ENCODE measurements at places on chromosomes 12 and 14.

GRCh38 chr14:81348061-81348460 lies 52.1 kb downstream of the STON2 start:
- DNase-seq = no peak

DNA sequence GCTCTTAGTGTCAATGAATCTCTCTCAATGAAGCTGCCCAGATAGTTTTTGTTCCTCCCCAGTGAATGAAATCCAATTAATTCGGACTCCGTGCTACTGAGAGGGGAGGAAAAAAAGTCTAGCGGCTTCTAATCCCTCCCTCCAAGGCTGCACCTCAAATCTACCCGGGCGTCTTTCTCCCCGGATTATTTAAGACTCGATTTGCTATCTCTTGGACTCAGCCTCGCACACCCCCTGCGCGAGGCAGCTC lies 134 bp downstream of the DUSP6 start:
- DNase-seq = no peak

DNA sequence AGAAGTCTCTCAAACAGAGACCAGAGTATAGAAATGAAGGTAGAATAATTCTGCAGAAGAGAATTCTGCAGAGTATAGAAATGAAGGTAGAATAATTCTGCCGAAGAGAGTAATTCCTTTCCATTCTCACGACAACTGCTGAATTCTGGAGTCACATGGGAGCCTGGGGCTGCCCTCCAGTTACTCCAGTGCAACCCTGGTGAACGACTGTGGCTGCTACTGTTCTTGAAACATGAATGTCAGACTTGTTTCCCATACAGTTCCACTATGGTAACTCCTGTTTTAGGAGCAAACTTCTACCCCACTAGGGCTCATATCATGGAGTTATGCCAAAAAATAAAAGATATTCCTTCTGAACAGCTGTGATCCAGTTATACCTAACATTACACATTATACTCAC lies 164.4 kb downstream of the KICS2 start:
- DNase-seq = no peak

DNA sequence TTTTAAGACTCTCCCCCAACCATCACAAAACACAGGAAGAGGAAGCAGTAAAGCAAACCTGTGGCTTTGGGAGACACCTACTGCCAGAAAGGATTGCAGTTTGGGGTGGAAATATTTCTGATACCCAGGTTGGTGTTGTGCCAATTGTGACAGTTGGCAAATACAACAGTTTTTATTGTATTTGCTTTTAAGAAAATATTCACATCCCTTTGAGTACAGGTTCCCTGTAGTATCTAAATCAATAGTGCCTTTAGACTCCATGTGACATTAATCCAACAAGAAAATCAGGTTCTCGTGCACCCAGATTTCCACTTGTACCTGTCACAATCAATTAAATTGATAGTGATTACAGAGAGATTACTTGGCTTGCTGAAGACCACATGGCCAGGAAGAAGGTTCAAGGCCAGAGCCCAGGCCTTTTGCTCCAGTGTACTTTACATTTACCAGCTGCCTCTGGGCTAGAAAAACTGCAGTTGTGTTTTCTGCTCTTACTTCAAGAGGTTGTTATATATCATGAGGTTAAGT lies 361.2 kb downstream of the ATP23 start:
- DNase-seq = no peak

- no peak for DNase-seq
Measured at GRCh38 chr12:6426882-6427671, 17.7 kb upstream of the CD27 start.

DNA sequence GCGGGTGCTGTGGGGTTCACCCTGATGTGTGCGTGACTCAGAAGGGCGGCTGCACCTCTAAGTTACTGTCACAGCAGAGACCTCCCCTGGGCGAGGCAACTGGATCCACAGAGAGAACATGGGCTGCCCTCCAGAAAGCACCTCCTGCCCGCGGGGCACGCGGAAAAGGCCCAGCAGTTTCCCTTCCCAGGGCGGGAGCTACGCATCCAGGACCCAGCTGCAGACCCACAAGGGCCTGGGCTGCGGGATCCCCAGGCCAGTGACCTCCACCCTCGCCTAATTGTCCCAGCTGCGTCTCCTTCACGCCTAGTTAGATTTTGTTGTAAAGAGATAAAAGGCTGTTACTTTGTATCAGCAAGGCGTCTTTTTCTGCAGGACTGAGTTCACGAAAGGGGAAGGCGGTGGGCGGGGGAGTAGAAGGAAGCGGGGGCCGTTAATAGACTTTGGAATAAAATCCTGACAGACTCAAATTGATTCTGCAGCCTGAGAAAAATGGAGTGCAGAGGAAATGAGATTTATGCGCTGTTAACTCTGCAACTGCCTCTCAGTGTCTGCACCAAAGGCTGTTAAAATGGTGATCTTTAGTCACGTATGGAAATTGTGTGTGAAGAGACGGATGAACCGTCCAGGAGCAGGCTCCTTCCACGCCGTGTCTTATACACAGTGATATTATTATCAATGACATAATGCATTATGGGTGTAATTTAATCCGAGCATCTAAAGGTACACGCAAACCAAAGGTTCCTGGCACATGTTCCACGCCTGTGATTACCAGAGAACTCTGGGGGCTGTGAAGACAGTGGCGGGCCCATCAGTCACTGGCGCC lies 65.9 kb upstream of the FBRSL1 start:
- DNase-seq = no peak

- DNase-seq = no peak
Measured at GRCh38 chr12:132362996-132363660, 33.7 kb upstream of the GALNT9 start.

GRCh38 chr12:1930803-1931597 lies 12.5 kb upstream of the CACNA2D4 start:
- no peak for DNase-seq

- no peak for DNase-seq
Measured at GRCh38 chr12:96091833-96092232, 56.4 kb upstream of the LTA4H start.

GRCh38 chr12:14454098-14454907 lies 88.8 kb downstream of the ATF7IP start:
- DNase-seq = no peak

DNA sequence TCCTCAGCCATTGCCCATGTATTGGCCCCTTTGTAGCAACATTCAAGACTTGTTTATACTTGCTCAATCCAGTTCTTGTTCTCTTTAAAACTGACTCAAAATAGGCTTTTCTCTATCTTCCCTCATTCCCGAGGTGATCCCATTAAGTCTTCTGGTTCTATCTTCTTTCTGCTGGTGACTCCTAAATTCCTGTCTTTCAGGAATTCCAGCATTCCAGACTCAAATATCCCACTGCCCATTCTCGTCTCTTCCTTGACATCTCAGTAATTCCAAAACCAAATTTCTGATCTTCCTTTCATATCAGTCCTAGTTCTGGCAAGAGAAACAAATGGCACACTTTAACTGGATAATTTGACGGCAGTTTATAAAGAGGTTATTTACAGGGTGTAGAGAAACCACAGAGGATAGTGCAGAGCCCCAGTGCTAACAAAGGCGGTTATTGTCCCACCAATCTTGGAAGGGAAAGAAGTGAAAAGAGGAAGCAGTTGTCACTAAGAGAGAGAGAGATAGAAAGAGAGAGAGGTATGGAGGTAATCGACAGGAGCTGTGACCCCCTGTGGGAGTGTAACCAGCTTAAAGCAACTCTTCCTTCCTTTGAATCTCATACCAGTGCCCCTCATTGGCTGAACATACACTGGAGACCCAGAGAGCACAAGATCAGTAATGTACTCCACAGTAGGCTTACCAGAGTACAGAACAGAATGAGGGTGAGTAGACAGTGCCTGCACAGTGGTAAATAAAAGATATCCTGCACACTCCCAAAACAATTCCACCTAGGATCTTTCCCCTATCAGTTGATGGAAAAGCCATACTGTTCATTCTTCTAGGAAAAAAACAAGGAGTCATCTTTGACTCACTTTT lies 177.6 kb upstream of the LMNTD1 start:
- no peak for DNase-seq

- no peak for DNase-seq
Measured at GRCh38 chr14:54177019-54177418, 219.8 kb upstream of the CDKN3 start.

- no peak for DNase-seq
Measured at GRCh38 chr12:45354399-45354798, 138.5 kb downstream of the ANO6 start.

GRCh38 chr14:77128414-77128891 lies 13.1 kb downstream of the ZDHHC22 start:
- DNase-seq = peak; percentile 14

GRCh38 chr14:89351221-89351515 lies 65.9 kb downstream of the FOXN3 start:
- no peak for DNase-seq

- no peak for DNase-seq
Measured at GRCh38 chr14:90775441-90775840, 40.8 kb downstream of the TTC7B start.

DNA sequence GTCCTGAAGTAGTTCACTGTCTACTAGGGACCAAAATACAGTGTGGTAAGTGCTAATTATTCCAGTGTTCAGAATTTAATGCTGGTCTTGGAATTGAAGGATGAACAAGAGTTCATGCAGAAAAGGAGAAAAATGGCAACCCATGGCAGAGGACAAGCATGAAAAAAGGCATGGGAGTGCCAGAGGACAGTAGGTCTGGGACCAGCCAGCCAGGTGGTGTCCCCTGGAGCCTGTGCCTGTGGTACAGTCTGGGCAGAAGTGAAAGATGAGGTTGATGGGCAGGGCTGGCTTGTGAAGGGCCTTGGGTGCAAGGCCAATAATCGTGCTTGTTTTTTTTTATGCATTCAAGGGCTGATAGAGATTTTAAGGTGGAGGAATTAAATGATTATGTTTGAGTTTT lies 21.0 kb downstream of the C12orf75 start:
- DNase-seq = no peak

GRCh38 chr12:82414044-82414443 lies 55.7 kb downstream of the METTL25 start:
- DNase-seq = no peak

DNA sequence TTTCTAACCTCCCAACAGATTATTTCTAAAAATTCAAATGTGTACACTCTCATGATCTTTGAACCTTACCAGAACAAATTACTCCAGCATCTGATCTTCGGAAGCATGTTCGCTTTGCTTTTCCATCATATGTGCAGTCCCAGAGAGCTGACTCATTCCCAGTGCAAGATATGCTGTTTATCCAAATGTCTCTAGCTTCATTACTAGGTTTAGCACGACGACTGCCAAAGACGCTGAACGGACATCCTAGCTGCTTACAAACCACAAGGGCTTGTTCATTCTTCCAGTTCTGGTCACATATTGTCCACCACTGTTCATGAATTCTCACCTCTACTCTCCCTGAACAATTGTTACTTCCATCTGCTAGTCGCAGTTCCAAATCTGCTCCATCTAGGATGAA lies 40.5 kb downstream of the CD163L1 start:
- DNase-seq = peak; percentile 41

DNA sequence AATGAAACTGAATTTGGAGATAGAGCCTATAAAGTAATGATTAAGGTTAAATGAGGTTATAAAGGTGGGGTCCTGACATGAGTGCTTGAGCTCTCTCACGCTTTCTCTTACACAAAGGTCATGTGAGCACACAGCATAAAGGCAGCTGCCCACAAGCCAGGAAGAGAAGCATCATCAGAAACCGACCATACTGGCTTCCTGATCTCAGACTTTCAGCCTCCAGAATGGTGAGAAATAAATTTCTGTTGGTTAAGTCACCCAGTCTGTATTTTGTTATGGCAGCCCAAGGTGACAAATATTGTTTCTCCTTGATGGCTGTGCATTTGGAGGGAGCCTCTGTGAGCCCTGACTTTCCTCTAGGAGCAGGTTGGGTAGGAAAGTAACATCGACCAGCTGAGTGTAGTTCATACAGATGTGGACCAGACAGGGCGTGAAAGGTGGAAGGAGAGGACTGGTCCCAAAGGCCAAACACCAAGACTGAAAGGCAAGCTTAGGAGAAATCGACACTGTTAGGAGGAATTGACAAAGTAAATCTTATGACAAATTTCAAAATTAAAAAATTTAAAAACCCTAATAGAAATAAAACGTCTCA lies 97.6 kb upstream of the SLC38A2 start:
- no peak for DNase-seq

GRCh38 chr14:90757452-90757851 lies 58.8 kb downstream of the TTC7B start:
- DNase-seq = no peak

- DNase-seq = peak; percentile 91
Measured at GRCh38 chr12:121499929-121500793, 80.7 kb downstream of the KDM2B start.

DNA sequence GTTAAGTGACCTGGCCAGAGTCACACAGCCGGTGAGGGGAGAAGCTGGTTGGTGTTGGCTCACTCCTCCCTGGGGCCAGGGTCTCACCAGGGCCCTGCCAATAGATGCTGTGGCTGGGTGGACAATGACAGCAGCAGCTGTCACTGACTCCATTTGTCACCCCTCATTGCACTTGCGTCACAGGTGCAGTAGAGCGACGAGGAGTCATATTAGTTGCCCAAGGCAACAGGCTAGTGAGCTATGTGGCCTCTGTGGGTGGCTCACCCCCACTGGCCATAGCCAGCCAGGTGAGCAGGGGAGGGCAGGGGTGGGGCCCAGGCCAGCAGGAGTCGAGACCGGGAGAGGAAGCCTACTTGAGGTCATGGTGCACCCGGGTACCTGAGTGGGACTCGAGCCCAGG lies 9.7 kb downstream of the SLC25A47 start:
- DNase-seq = no peak

DNA sequence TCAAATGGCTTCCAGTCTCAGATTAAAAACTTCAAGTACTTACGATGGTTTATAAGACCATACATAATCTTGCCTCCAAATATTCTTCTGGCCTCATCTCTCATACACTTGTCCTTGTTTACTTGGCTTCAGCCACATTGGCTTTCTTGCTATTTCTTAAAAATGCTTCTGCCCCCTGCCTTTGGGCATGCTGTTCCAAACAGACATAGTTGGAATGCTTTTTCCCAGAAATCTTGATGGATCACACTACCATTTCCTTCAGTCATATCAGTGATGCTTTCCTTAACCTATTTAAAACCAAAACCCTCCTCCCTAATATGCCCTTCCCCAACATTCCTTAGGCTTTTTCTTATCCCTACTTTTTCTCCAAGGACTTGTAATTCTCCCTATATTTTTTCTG lies 74.4 kb upstream of the PAWR start:
- no peak for DNase-seq

- DNase-seq = no peak
Measured at GRCh38 chr14:101176535-101177205, 273.1 kb upstream of the RTL1 start.

DNA sequence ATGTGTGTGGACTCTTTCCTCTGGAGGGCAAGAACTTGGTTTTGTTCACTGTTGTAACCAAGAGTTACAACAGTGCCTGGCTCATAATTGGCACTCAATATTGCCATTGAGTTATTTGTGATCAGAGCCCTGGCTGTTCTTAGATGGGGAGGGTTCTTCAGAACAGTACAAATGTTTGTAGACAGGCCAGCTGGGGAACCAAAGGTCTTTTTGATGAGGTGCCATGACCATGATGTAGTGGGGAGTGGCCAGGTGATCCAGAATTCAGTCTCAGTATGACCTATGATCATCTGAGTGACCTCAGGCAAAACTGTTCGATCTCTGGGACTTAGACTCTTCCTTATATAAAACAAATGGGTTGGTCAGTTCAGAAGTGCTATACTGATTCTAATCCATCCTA lies 3.3 kb upstream of the PRKAB1 start:
- DNase-seq = no peak
